Astrocyte (in vitro differentiated cells and primary cell): ENCODE measurements at places on chromosomes 2 and 18. TPM values are rescaled to one million over a fixed set of nuclear protein-coding genes. Genes with fewer than 3 reads are reported as not detected.

DNA sequence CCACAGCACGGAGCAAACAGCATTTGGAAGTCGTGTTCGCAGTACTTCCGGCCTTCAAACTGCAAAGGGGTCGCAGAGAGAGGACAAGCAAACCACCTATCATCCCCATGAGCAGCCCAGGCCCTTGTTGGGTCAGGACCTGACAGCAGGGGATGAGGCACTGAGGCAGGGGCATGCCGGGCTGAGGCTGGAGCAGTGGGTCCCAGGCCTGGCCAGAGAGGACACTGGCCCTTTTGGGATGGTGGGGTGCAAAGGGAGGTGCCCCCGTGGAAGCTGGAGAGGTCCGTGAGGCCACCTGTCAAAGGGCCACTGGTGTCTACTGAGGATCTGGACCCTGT lies 8.9 kb downstream of the GPR17 start:
- DNase-seq: no peak

GRCh38 chr2:64586883-64587481 lies 62.9 kb downstream of the AFTPH start:
- DNase-seq: peak; percentile 47

GRCh38 chr2:129791712-129792111 lies 187.8 kb upstream of the RAB6C start:
- DNase-seq: no peak

The LIPG gene
- total RNA-seq: 11.0 and 18.3 TPM in 2 replicates

The ERFE gene
- 0.60 and 1.4 TPM in 2 replicates for total RNA-seq

The SAG gene
- not detected in 2 replicates for total RNA-seq

The VAMP5 gene
- total RNA-seq: 17.1 and 17.6 TPM in 2 replicates

The LRRC30 gene
- not detected in 2 replicates for total RNA-seq

- DNase-seq: no peak
Observed at GRCh38 chr2:102358496-102358895, 2.9 kb downstream of the IL18R1 start.

GRCh38 chr2:136407952-136408318 lies 290.0 kb upstream of the CXCR4 start:
- DNase-seq: no peak

- no peak for DNase-seq
Observed at GRCh38 chr2:30963184-30963583, 155.9 kb upstream of the CAPN13 start.

DNA sequence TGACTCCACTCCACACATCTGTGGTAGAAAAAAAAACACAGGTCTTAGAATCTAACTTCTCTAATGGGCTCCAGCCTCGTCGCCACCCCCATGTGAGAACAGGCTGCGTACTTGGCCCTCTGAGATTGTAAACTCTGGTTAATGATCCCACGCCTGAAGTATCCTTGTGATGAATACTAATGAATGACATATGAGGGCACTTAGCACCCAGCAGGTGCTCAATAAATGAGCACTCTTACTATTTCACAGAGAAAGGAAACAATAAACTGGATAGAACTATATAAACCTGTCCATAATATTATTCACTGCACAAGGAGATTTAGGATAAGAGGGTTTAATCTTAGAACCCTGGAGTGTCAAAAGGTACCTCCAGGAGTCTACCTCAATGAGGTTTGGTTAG lies 310.1 kb upstream of the HNRNPA3 start:
- DNase-seq: no peak

DNA sequence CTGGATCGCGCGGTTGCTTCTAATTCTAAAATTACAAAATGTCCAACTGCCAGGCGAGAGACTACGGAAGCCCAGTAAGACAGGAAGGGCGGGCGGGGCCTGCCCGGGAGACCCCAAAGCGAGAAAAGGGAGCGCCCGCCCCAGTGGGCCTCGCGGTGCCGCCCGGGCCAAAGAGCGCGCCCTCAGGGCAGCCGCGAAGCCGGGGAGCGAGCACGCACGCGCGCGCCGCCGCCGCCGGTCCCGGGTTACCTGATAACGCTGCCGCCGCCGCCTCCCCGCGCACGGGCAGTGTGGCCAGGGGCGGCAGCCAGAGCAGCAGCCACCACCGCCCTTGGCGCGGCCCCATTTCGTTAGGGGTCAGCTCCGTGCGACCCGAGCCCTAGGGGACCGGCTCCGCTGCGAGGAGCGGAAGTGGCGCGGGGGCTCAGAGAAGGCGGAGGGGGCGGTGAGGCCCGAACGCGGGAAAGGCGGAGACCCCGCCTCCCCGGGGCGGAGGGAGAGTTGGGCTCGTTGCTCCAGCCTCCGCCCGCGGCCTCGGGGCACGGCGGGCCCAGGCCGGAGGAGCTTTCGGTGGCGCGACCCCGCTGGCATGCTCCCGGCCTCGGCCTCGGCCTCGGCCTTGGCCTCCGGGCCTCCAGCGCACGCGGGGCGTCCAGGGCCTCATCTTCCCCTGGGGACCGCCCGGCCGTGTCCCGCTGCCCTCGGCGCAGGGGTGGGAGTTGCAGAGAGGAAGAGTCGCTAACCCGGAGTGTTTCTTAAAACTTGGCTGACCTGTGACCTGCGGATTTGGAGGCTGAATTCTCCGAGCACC lies at the start of gene NEMP2:
NEMP2 (minus strand) TSS at position 413 of the 811 bp plus-strand sequence; CDS start at position 346, 67 bp downstream.
- DNase-seq: peak; percentile 33

The PTCD3 gene
- total RNA-seq: 61.7 and 74.5 TPM in 2 replicates

DNA sequence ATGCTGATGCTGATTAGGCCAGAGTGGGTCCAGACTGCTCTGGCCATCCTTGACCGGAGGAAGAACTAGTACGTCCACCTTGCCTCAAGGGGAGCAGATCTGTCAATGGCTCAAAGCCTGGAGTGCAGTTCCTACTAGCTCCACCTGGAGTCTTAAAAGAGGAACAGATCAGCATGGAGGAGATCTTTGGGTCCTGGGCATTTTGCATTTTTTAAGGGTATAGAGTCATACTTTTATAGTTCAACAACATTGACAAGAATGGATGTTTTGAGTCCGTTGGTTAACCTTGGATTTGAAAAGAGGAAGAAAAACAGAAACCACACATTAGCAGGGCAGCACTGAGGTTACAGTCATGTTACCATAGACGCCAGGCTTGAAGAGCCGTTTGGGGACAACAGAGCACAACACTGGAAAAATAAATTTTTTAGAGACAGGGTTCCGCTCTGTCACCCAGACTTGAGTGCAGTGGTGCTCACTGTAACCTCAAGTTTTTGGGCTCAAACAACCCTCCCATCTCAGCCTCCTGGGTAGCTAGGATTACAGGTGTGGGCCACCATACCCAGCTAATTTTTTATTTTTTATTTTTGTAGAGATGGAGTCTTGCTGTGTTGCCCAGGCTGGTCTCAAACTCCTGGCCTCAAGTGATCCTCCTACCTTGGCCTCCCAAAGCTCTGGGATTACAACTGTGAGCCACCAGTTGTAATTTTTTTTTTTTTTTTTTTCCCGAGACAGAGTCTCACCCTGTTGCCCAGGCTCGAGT lies 78.5 kb downstream of the PRKCE start:
- DNase-seq: no peak

The CCBE1 gene
- total RNA-seq: 2.7 and 4.1 TPM in 2 replicates

DNA sequence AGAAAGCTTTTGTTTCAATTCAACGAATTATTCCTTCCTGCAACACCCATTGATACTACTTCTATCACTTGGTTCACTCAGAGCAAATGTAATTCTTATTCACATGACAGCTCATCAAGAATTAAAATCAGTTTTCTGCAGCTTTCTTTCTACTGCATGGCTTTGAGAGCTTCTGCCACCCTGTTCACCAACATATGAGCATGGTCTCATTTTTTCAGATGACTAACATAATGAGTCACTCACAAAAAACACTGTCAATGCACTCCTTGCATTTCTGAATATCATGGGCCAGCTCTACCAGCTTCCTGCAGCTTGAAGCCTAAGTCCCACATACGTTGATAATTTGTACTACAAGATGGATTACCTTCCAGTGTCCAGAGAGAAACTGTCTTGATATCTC lies 342.9 kb downstream of the LRATD1 start:
- peak; percentile 31 for DNase-seq

The NDC80 gene
- total RNA-seq: 1.9 and 3.5 TPM in 2 replicates
